ENCODE measurements at places on chromosomes 6 and 20. TPM values are rescaled to one million over a fixed set of nuclear protein-coding genes. Genes with fewer than 3 reads are reported as not detected.

GPR63 gene
- total RNA-seq = 0.16 TPM

HACE1 gene
- 33.4 TPM for total RNA-seq

GRCh38 chr20:44217342-44218092, 6.9 kb upstream of the OSER1 start:
- no peak overlapping the region for H3K27ac ChIP-seq
- H3K4me3 ChIP-seq = no peak overlapping the region
- no peaks in the 10 kb centered on the region for H3K4me1 ChIP-seq
- no peaks in the 10 kb centered on the region for H3K27me3 ChIP-seq
- peak; percentile 51 for DNase-seq

DNA sequence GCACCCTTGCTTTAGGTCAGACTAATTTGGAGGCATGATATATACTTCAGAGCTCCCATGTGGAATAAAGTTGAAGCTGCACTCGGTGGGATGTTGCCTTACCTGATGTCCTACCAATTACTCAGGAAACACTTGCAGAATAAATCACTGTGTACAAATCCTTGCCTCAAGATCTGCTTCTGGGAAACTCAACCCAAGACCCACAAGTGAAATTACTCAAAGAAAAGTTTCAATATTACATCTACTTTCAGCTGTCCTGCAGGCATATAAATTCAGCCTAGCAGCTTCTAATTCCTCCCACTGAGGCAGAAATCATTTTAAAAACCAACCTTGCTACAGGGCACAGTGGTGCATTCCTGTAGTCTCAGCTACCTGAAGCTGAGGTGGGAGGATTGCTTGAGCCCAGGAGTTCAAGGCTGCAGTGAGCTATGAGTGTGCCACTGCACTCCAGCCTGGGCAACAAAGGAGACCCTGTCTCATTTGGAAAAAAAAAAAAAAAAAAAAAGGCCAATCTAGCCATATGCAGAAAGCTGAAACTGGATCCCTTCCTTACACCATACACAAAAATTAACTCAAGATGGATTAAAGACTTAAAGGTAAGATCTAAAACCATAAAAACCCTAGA, 20.7 kb upstream of the DCDC2 start:
- no peaks in the 10 kb centered on the region for H3K36me3 ChIP-seq
- no peak overlapping the region for H3K27ac ChIP-seq
- no peak for DNase-seq
- no peaks in the 10 kb centered on the region for H3K27me3 ChIP-seq

DNA sequence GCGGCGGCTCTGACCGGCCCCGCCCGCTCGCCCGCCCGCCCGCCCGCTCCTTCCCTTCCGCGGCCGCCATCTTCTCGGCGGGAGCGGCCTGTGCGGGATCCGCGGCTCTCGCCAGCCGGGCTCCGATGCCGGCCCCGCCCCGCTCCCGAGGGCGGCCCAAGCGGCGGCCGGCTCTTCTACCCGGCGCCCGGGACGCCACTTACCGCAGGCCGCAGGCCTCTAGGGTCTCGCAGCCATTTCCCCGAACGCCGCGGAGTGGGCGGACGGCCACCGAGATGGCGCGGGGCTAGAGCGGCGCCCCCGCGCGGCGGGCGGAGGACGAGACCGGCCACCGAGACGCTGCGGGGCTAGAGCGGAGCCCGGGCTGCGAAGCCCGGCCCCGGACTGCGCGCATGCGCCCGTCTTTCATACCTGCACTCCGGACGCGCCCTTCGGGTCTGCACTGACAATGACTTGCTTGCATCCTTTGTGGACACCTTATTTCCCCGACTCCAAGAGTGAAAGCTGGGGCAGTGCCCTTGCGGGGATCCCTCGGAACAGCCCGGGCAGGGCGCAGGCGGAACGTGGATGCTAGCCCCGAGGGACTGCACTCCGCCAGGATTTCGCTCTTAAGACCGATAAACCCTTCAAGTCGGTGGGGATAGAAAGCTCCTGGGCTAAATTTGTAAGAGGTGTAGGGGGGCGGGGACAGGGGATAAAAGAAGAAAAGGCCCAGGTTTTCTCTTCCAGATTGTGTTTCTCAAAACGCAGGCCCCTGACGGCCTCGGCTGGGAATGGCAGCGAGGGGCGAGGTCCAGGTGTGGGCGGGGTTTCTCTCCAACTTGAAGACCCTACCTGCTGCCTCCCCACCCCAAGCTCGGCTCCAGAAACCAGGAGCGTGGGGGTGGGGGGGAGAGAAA, at the start of gene DIDO1:
Gene DIDO1 (minus strand): TSS at position 277 of the 899 bp plus-strand sequence.
- H3K27ac ChIP-seq = peak within 1 kb of the TSS; percentile 99
- H3K4me1 ChIP-seq = peaks cover 13% of the 10 kb centered on the region
- peak; percentile 89 for DNase-seq
- H3K27me3 ChIP-seq = no peaks in the 10 kb centered on the region
- peak within 1 kb of the TSS; percentile 95 for H3K4me3 ChIP-seq

PPP1R3G gene
- 3.2 TPM for total RNA-seq

DNA sequence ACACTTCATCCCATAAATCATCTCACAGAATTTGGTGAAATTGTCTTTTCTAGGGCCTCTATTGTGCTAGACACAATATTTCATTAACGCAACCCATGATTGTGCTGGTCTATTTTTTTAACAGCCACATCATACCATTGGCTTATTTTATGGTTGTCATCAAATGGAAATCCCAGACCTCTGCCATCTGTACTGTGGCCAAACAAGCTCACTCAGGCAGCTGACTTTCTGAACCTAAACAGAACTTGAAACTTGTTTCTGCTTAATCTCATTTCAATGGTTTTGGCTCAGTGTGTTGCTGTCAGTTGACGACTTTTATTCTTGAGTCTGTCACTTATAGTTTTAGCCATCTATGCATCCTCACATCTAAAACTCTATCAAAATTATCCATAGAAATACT, 111.8 kb downstream of the HAO1 start:
- H3K27ac ChIP-seq = no peak overlapping the region
- no peak for DNase-seq
- no peaks in the 10 kb centered on the region for H3K27me3 ChIP-seq
- no peaks in the 10 kb centered on the region for H3K36me3 ChIP-seq

DNA sequence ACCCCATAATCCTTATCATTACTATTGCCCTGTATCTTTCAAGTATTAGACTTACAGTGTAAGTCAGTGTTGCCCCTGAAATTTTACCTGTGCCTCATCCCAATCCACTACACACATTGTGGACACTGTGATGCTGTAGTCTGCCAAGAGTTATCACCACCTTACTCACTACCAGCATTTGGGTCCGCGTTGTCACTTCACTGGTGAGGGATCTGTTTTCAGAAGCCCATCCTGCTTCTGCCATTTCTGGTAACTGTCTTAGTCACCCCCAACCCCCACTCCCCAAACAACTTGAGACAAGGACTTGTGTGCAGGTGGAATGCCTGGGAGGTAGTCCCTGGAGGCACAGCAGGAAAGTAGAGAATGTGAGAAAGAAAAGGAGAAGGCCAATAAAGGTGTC, 6.0 kb upstream of the RAB44 start:
- no peaks in the 10 kb centered on the region for H3K36me3 ChIP-seq
- DNase-seq = no peak
- H3K27ac ChIP-seq = no peak overlapping the region
- no peaks in the 10 kb centered on the region for H3K27me3 ChIP-seq
- H3K4me3 ChIP-seq = no peak overlapping the region
- H3K4me1 ChIP-seq = no peaks in the 10 kb centered on the region

OPRL1 gene
- 3.4 TPM for total RNA-seq

DNA sequence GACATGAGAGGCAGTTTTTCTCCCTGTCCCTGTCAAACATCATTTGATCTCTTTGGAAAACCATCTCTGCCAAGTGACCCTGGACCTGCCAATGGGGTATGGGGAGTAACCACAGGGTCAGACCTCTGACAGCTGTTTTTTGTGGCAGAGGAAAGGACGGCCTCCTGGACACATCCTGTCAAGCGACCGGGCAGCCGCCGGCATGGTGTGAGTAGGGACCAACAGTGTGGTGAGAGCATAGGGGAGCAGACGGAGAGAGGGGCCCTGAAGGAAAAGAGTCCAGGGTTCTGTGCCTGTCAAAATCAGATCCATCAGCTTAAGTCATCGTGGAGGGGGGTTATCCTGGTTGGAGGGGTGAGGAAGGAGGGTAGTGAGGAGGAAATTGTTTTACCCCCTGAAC, 10.1 kb downstream of the DNTTIP1 start:
- no peak overlapping the region for H3K27ac ChIP-seq
- peaks cover 8% of the 10 kb centered on the region for H3K36me3 ChIP-seq
- H3K27me3 ChIP-seq = no peaks in the 10 kb centered on the region
- H3K4me3 ChIP-seq = no peak overlapping the region
- H3K4me1 ChIP-seq = no peaks in the 10 kb centered on the region

- H3K4me3 ChIP-seq = no peak overlapping the region
- DNase-seq = peak; percentile 57
- H3K27ac ChIP-seq = peak overlapping the region; percentile 70
Measured at GRCh38 chr6:125191916-125192609, 38.5 kb downstream of the TPD52L1 start.

Data from breast epithelium (tissue), 4 donors.